ENCODE measurements at places on chromosomes 16 and 17.

DNA sequence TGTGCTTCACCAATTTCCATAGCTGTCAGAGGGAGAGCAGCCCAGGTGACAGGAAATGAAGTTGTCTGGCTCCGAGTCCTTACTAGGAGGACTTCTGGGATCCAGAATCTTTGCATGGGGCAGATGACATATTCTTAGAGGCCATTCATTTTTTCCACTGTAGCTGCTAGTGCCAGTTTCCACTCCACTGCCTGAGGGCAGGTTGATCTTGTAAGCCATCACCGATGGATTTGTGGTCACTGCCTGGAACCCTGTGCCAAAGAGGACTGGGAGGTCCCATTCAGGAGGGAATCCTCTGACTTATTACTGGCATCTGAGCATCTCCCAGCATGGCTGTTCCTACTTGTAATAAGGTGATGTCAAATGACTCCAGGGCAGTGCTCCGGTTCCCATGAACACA lies 144.1 kb upstream of the KCNJ18 start:
- no peak for DNase-seq

DNA sequence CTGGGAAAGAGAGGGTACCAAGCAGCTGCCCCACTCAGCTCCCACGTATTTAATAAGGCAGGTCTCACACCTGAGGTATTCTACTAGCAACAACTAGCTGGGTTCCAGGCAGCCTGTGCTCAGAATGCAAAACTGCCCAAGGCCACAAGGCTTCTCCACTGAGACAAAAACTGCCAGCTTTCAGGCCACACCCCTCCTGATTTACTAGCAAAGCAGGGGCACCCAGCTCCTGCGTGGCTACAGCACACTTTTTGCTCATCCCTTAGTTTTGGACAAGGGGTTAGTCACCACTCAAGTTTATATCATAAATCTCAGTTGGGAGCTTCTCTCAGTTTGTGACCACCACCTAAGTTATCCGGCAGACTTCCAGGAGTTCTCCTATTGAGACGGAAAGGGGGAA lies 494.6 kb downstream of the CDH11 start:
- no peak for DNase-seq

DNA sequence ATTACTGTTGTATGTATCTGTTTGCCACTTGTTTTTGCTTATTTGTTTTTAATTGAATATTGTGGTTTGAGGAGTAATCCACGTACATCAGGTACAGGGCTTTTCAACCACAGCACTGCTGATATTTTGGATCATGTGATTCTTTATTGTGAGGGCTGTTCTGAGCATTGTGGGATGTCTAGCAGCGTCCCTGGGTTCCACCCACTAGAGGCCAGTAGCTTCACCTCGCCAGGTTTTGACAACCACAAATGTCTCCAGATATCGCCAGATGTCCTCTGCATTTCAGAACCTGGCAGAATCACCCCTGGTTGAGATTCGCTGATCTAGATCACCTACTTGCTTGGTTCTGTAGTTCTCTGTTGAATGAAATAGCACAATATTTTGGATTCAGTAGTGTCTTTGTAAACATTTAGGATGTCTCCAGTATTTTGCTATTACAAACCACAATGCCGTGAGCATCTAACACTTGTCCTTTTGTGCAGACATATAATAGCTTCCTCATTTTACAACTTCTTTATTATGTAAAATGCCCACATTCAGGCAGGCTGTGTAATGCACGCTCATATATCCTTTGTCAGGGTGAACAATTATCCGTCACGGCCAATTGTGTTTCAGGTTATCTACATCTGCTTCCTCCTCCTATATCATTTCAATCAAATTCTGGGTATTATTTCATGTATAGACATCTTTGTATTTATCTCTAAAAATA lies 380.3 kb downstream of the SNX29 start:
- no peak for DNase-seq

GRCh38 chr17:3794557-3795389 lies 6.2 kb downstream of the ITGAE start:
- peak; percentile 31 for DNase-seq

- no peak for DNase-seq
Measured at GRCh38 chr16:87325423-87325858, 8.2 kb upstream of the C16orf95 start.

DNA sequence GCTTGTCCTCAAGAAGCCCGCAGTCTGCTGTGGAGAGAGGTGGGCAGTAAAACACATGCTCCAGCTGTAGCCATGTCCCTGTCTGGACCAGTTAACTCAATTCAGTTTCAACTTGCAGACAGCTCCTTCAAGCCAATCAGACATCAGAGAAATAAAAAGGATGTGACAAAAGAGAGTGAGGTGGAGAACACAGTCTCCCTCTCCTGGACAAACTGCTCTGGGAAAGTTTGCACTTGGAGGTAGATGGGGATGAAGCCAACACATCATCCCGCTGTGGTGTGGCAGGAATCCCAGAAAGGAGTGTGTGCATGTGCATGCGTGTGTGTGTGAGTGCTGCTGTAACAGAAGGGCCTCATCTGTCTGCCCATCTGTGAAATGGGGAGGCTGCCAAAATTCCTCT lies 358.6 kb upstream of the ASIC2 start:
- no peak for DNase-seq

- DNase-seq = no peak
Measured at GRCh38 chr17:67569015-67569451, 148.7 kb upstream of the NOL11 start.

- no peak for DNase-seq
Measured at GRCh38 chr17:62804822-62805221, 3.3 kb downstream of the MARCHF10 start.

- DNase-seq = no peak
Measured at GRCh38 chr17:18904482-18904881, 46.6 kb downstream of the PRPSAP2 start.

- no peak for DNase-seq
Measured at GRCh38 chr16:52584354-52585320, 37.7 kb upstream of the TOX3 start.

GRCh38 chr17:4327606-4328005 lies 38.9 kb downstream of the UBE2G1 start:
- no peak for DNase-seq

DNA sequence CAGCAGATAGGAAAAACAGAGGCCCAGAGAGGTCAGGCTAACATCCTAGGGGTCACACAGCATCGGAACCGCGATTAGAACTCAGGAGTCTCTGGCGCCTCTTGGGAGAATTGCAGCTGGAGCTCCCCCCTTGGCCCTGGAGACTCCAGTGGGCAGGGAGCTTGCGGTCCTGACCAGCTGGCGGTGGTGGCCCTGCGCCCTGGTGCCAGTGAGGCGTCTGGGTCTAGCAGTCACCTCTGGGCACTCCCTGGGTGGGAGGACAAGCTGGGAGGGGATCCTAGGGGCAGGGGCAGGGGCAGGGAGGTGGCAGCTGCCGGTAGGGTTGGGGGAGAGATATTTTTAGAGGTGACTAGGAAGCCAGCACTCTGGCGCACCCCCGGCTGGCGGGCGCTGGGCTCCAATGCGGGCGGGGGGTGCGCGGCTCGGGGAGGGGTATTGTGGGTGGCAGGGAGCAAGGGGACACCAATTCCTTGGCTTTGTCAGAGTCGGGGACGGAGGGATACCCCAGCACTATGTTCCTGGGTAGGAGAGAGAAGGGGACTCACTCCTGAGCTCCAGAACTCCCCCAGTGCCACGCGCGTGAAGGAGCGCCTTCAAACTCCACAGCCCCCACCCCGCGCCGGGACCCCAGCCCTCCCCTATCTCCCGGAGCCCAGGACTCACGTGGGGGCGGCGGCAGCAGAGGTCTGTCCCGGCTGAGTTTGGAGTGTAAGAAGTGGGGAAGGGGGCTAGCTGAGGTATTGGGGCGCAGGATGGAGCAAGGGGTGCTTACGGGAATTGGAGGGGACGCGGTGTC lies 584 bp downstream of the PHOSPHO1 start:
- DNase-seq = no peak

DNA sequence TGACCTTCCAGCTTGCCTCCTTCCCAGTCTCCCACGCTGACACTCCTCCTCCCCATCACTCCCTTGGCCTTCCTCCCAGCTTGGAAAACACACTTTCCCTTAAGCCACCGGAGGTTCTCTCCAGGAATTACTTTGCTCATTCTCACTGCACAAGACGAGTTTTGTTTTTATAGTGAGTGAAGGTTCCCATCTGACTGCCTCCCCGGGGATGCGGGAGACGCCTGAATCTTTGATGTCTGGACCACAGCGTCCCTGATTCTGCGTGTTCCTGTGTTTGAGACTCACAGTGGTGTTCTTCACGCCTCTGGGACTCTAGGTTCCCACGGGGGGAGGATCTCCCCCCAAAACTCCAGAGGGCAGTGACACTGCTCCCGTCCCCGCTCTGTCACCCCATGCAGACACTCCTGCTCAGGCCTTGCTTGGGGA lies 2.0 kb downstream of the DNAI2 start:
- DNase-seq = no peak

GRCh38 chr17:41976142-41976768 lies 9.7 kb downstream of the CNP start:
- no peak for DNase-seq

- DNase-seq = no peak
Measured at GRCh38 chr17:76566613-76566943, 19.1 kb downstream of the ST6GALNAC2 start.

- no peak for DNase-seq
Measured at GRCh38 chr17:61406971-61407911, 7.6 kb downstream of the TBX2 start.

DNA sequence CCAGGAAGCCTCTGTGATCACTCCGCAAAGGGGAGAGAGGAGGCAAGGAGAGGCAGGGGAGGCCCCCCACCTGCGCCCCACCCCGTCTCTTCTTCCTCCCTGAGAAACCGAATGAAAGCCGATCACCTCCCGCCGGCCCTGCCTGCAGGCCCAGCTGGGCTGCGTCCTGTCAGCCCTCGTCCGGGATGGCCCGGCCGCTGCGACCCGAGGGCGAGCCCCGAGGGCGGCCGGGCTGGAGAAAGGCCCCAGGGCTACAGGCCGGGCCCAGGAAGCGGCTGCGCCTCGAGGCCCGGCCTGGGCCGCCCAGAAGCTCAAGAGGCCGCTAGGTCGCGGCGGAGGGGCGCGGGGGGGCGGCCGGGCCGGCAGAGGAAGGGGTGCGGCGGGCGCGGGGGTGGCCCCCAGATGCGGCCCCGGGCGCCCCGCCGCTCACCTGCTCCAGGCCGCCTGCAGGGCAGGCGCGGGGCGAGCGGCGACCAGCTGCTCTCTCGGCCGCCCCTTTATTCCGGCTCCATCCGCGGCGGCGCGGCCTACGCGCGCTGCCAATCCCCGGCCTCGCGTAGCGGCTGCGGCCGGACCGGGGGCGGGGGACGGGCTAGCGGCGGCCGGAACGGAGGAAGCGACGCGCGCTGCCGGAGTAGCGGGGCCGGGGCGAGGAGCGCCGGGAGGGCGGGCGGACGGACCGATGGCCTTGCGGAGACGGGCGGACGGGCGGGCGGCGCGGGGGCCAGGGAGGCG lies at the start of gene ZNF319:
Gene ZNF319 (minus strand): TSS at position 702 of the 735 bp plus-strand sequence. CDS start 2,407 bp downstream, outside the sequence.
- no peak for DNase-seq

- no peak for DNase-seq
Measured at GRCh38 chr16:65817066-65817465, 549.4 kb upstream of the CDH5 start.

- DNase-seq = no peak
Measured at GRCh38 chr17:69286257-69286656, 40.7 kb downstream of the ABCA5 start.

DNA sequence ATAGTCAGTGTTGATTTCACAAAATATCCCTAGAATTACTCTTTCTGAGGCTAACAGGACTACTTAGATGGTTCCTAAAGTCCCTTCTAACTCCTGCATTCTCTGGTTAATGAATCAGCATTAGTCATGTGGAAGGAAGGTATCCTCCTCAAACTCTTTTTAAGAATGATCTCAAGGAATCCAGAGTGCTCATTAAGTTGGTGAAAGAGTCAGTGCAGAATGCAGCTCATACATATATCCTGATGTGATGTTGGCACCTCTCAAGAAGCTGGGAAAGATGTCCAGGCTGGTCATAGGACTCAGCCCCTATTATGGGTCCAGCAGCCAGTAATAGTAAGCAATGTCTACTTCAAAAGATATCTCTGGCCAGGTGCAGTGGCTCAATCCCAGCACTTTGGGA lies 65.5 kb downstream of the PIGL start:
- DNase-seq = no peak

DNA sequence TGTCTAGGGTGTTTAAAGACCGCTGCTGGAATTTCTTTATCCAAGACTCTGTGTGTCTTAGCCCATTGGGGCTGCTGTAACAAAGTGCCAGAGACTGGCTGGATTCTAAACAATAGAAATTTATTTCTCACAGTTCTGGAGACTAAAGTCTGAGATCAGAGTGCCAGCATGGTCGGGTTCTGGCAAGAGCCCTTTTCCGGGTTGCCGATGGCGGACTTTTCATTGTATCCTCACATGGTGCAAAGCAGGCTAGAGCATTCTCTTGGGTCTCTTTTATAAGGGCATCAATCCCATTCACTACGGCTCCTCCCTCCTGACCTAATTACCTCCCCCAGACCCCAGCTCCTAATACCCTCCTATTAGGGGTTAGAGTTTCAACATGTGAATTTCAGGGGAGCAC lies 9.5 kb downstream of the NLRC5 start:
- no peak for DNase-seq

DNA sequence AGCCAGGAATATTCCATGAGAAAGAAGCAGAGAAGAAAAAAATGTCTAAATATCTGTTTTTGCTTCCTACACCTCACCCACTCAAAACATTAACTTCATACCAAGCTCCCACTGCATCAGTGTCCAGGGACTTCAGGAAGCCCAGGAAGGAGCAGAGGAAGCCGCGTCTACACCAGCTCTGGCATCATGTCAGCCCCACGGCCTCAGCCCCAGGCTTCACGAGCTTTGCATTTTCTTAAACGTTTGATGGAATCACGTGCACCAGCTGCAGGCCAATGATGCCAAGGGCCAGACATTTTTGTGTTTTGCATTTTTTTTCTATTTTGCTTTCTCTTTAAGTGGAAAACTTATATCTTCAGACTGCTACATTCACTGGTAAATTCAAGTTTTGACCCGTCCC lies 48.6 kb downstream of the CDRT4 start:
- no peak for DNase-seq

- DNase-seq = no peak
Measured at GRCh38 chr16:28025631-28026030, 37.9 kb downstream of the GSG1L start.

- no peak for DNase-seq
Measured at GRCh38 chr16:1220841-1221627, 4.0 kb downstream of the TPSG1 start.

- no peak for DNase-seq
Measured at GRCh38 chr17:1005361-1005946, 8.5 kb downstream of the TIMM22 start.

All from activated T-helper 9 cell treated with anti-CD3 and anti-CD28 coated beads, Interleukin-2, amount 50 U/mL, for 16 hours (primary cell).